Muscle of arm (tissue), 14 donors: ENCODE measurements at places on chromosomes 1 and 21. TPM values are rescaled to one million over a fixed set of nuclear protein-coding genes. Genes with fewer than 3 reads are reported as not detected.

GRCh38 chr1:45205011-45205909 is 1.1 kb downstream of the ZSWIM5 start:
- DNase-seq: peak; percentile 24

DNA sequence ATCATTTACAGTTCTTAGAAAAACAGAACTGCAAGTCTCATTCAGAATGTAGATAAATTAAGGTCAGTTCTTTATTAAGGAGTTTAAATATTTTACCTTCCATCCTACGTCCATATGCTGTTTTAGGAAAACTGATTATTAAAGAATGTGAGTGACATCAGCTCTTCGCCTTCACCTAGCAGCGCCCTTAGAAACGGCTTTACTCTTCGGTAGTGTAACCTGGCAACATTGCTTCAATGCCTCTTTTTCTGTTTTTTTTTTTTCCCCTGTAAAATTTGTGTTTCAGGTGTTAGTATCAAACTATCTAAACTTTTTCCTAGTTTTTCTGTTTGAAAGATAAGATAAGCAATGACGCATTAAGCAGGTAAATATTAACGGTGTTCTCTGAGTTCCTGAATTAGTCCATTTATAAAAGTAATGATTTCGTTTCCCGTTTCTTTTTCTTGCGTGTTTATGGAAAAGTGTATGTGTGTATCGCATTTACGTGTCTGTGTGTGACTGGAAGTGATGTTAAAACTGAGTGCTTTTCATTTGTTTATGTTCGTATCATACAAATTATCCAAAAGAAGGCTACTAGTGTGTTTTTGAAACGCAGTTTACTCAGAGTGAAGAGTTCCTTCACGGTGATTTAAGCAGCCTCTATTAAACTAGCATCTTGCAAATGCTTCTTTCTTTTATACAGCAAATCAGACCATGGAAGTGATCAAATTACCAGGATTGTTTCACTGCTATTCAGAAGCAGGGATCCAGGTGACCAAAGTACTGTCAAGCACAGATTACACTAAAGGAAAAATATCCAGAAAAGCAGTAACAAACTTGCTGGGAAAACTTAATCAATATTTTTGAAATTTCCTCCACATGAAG is 139.0 kb downstream of the SDCCAG8 start:
- no peak for DNase-seq

DIO1 gene
- polyA plus RNA-seq: 0.15 TPM

DNA sequence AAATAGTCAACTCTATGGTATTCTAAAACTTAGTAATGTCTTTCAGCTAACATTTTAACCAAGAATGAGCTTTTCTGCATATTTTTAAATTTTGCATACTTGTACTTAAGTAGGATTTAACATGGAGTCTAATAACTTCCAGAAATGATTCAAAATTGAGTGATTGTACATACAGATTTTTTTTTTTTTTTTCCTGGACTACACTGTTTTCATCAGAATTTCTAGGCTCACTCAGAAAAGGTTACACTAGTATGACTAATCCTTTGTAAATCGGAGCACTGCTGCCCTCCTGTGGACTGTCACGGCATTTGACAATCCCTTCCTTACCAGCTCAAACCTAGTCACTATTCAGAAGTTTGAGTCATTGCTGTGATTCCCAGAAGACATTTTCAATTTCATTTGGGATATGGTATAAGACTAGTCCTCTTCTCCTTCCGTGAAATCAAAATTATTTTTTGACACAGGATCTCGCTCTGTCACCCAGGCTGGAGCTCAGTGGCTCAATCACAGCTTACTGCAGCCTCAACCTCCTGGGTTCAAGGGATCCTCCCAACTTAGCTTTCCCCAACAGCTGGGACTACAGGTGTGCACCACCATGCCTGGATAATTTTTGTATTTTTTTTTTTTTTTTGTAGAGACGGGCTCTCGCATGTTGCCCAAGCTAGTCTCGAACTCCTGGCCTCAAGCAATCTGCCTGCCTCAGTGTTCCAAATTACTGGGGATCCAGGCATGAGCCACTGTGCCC is 45.5 kb downstream of the CD46 start:
- peak; percentile 64 for DNase-seq

- DNase-seq: no peak
These were observed 41.8 kb downstream of the ITSN1 start for GRCh38 chr21:33684068-33684467.

TMIGD3 gene
- polyA plus RNA-seq: 0.54 TPM

STIL gene
- polyA plus RNA-seq: 4.3 TPM

GRCh38 chr1:35876988-35877387 is 6.0 kb upstream of the AGO1 start:
- no peak for DNase-seq

GRCh38 chr1:3409366-3410141 is 44.9 kb upstream of the ARHGEF16 start:
- DNase-seq: no peak

- DNase-seq: no peak
These were observed 704 bp downstream of the ALG6 start for GRCh38 chr1:63368131-63368530.

DNA sequence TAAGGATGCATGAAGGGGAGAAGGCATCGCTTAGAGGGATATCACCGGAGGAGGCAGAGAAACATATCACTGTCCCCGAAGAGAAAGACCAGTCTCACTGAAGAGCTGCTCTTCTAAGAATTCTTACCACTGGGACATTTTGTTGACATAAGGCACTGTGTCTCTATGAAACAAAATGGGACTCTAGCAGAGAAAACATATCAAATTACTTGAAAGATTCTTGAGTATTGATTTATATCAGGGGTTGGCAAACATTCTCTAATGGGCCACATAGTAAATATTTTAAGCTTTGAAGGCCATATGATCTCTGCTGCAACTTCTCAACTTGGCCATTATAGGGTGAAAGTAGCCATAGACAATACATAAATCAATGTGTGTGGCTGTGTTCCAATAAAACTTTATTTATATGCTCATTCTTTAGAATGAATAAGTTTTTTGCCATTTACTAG is 41.0 kb upstream of the GREM2 start:
- no peak for DNase-seq

- DNase-seq: no peak
These were observed 71.4 kb downstream of the ARHGEF16 start for GRCh38 chr1:3525551-3526482.
